ENCODE measurements at places on chromosomes 7 and 10.

GRCh38 chr10:133044401-133044811 is 43.3 kb upstream of the ADGRA1 start:
- DNase-seq, result no peak

DNA sequence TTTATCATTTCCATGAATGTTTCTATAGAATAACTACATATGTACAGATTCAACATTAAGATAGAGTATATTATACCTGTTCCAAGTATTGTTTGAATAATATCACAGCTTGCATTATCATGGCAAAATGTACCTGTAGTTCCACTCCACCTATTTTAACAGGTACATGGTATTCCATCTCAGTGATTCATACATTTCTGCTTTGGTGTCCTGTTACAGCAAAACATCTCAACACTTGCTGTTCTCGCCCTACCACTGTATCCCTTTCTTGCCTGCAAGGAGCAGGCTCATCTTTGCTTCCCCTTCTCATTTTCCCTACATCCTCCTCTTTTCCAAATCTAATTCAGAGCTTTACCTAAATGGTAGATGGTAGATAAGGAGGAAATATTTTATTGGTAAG is 27.1 kb upstream of the SGCE start:
- DNase-seq, result no peak

DNA sequence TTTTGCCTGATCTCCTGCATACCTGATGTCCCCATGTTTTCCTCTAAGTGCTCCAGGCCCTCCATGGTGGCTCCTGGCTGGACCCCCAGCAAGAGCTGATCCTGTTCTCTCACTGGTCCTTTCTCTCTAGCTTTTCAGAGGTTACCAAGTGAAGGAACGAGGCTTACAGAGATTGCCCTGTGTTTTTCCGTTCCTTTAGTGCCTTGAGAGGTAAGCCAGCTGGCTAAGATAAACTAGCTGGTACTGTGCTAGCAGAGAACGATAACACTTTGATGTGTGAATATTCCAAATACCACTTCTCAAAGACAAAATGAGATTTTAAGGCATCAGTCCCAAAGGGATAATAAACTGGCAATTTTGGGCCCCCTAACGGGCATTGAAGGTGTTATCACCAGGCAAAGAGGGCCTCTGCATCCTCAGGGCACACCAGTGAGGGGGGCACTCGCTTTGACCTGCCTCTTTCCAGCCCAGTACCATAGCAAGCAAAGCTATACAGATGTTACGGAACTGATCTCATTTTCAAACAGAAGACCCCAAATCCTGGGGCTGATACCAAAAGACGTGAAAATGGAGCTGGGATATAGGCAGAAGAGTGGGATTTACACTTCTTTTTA is 8.4 kb upstream of the CCNY start:
- no peak for DNase-seq

GRCh38 chr10:94443047-94443446 is 40.7 kb downstream of the TBC1D12 start:
- no peak for DNase-seq

- DNase-seq, result no peak
Measured at GRCh38 chr7:76343294-76343930, 15.4 kb downstream of the YWHAG start.

DNA sequence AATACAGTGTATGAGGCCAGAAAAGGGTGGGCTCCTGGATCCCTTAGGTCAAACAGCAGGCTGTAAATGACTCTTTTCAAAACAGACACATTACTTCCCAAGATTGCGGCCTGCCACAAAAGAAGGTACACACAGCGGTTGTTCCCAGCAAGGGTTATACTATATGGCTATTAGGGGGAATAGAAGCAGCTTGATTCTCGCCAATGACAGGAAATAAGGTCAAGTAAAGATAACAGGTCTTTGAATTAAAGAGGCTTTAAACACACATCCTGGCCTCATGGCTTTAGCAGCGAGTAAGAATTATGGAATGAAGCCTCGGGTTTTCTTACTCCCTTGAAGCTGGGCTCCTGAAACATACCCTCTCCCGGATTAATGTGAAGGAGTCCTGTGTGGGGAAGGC is 58.3 kb downstream of the CYP26A1 start:
- DNase-seq, result no peak

DNA sequence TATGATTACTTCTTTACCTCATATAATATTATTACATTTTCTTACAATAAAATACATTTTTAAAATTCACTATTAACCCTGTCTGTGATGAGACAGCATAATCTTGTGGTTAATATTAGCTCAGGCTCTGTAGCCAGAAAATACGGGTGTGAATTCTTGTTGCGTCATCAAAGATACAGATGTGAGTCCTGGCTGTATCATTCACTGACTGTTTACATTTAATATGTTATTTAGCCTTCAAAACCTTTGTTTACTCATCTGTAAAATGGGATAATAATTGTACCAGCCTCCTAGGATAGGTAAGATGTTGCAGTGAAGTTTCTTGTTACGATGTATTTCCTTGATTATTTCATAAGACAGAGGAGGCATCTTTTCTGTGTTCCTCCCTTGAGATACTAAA is 184.7 kb upstream of the PRPS1L1 start:
- no peak for DNase-seq

DNA sequence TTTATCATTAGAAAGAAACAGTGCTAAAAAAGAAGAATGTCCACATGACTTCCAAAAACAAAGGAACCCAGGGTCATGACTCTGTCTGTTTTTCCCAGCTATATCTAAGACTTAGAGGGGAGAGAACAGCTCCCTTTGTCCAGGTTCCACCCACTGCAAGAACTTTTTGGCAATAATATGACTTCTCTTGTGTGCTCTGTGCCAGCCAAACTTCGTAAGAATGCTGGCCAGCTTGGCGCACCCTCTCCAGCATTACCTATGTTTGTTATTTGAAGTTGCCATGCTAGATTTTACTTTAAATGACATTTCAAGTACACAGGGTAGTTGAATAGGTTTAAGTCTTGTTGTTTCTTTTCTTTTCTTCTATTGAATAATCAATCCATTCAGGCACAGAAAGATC is 371.4 kb downstream of the KCNMA1 start:
- DNase-seq, result no peak

DNA sequence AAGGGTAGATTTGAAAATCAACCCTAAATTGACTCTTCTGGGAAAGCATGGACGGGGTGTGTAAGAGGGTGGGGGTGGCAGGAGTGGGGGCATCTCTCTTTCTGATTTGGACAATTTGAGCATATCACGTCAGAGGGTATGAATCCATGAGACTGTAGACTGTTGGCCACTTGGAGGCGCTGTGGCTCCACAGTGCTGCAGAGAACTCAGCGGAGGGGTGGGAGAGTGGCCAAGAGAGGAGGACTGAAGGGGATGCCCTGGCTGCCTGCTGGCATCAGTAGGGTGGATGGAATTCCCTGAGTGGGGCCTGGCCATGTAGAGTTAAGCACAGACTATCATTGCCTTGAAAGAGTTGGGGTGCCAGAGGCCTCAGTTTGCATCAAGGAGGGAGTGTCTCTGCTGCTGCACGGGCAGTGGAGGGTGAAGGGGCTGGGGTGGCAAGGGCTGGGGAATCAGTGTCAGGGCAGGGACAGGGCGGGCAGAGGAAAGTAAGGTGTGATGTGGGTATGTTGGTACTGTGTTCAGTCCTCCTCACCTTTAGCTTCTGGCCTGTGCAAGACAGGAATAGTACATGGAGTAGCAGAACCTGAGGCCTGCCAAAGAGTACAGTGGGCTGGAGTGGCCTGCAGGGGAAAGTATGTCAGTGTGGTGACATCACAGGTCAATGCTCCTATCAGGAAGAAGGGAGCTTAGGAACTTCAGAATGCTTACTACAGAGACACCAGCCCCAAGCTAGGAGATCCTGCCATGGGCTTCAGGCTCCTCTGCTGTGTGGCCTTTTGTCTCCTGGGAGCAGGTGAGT is 133.5 kb upstream of the PRSS58 start:
- no peak for DNase-seq

DNA sequence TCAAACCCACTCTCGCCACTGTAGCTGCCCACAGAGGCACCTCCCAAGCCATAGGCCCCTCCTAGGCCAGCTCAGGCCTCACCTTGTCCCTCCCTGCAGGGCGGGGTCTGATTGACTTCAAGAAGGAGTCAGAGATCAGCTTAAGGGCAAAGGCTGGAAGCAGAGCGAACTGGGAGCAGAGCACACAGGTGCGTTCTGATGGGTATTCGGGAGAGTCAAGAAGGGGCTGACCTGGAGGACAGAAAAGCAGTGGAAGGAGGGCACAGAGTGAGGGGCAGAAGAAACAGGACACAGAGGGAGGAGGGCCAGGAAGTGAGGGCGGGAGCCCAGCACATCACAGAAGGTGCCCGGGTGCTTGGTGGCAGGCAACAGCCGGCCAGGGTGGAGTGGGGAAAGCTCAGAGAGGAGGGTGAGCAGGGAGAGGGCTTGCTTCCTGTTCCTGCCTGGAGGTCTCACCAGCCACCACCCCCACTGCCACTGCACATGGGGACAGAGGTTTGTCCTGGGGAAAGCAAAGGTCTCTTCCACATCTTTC is at the start of gene AOC1:
Gene AOC1 (plus strand): TSS at position 147 of the 535 bp plus-strand sequence. CDS start 3,954 bp downstream, outside the sequence.
- no peak for DNase-seq

- DNase-seq, result no peak
Measured at GRCh38 chr10:123904834-123905409, 13.3 kb upstream of the CPXM2 start.

DNA sequence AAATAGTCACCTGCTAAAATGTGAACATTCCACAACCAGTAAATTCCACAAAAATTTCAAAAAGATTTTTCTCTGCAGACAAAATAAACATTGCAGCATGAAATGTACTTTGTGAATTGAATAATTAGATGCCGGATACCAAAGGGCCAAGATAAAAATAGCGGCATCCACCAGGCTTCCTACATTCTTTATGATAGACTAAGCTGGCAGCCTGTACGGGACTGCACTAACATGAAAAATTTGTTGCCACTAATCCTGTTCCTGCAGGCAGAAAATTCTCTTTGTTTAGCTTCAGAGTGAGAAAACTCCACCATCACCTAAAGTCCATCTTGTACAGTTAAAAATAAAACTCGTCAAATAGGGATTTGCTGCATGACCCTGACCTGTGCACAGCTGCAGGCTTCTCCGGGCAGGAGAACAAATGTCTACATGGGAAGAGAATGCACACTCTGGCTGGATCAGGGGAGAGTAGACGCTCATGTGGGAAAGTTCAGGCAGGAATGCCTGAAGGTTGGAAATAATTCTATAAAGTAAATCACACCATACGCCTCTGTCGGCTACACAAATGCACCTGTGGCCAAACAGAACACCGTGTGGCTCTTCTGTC is 15.6 kb upstream of the ADO start:
- DNase-seq, result no peak

DNA sequence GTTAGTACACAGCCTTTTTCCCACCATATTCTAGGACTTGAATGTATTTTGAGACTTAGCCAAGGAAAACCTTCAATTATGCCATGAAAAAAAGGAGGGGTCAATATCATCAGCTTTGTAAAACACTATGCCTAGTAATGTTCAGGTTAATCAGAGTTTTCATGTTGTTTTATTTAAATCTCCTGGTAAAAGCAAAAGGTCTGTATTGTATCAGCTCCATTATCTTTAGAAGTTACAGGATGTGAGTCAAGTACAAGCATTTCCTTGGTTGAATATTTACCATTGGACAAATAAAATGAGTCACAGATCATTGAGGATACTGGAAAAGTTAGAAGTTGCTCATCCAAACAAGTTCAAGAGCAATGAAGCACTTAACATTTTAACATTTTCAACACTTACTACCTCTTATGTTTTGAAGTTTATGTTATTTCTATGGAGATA is 89.9 kb upstream of the CAPZA2 start:
- no peak for DNase-seq

DNA sequence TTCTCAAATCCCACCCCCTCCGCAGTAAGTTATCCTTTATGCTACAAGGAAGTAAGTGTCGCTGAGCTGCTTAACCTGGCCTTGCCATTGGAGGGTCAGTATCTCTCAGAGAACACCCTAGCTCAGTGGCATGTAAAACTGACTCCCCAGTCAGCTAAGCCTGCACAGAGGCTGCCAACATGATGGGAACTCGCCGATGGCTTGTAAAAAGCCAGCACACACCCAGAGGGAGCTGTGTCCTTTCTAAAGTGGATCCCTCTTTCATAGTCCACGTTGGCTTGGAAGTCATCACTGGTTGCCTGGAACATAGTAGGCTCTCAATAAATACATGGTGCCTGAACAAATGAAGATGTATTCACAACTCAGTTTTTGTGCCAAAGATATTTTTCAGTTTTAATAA is 249.1 kb upstream of the YAE1 start:
- DNase-seq, result no peak

DNA sequence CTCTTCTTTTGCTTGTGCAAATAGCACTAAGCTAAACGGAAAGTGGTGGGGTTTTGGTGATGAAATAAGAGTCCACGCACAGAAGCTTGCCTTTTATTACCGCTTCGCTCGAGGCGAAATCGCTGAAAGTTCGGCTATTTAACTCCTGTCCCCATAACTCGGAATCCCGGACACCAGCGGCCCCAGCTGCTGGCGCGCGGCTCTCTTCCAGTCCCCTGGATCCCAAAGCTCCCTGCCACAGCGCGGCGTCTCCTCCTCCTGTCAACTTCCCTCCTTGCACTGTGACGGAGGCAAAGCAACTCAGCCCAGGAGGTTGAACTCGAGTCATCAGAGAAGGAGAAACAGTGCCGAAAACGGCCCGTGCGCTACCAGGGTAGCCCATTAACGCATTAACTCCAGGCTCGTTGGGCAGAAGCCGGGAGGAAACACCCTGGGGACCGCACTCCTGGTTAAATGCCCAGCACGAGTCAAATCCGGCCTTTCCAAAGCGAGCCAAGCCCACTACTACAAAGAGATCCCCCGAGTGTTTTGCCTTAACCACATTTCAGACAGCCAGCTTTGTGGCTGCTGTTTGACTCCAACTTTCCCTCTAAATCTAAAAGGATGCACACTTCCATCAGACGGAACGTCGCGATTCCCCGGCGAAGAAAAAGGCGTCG is 1.3 kb downstream of the SEMA3D start:
- no peak for DNase-seq

GRCh38 chr7:151869109-151869428 is 7.8 kb downstream of the PRKAG2 start:
- no peak for DNase-seq

- DNase-seq, result no peak
Measured at GRCh38 chr10:91210014-91210413, 10.4 kb upstream of the PCGF5 start.

DNA sequence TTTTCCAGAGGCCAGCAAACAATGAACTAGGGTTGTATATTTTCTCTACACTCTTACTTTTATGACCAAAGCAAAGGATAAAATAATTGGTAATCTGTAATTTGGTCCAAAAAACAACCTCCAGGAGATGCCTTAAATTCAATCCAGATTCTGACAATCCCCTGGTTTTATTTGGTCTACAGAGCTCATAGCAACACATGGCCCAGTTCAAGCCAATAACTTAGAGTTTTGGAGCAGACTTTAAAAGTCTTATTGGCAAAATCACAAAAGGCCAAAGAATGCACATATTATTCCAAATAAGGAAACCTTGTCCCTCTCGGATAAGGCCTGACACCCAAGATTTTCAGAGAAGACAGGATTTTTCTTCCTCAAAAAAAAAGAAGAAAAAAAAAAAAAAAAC is 51.9 kb downstream of the SORBS1 start:
- no peak for DNase-seq

DNA sequence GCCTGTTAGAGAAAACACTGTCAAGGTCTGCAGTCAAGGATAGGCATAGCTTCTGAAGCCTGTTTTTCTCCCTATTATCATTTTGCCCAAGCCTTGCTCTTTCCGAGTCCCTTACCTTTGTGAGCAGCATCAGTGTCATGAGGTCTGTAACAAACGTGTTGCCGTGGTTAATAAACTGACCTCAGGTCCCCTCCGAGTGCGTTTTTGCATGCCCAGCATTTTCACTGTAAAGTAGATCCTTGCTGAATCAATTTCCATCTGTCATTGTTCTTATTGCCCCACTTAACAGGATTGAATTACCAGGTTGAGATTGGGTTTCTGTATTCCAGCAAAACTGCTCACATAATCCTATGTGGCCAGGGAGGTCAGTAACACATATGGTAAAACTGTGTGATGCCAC is 110.3 kb downstream of the ZNF248 start:
- no peak for DNase-seq
